Activated T-helper 1 cell treated with Interleukin-2 at 50 U/mL for 16 hours (primary cell): ENCODE measurements at places on chromosomes 7 and 10.

DNA sequence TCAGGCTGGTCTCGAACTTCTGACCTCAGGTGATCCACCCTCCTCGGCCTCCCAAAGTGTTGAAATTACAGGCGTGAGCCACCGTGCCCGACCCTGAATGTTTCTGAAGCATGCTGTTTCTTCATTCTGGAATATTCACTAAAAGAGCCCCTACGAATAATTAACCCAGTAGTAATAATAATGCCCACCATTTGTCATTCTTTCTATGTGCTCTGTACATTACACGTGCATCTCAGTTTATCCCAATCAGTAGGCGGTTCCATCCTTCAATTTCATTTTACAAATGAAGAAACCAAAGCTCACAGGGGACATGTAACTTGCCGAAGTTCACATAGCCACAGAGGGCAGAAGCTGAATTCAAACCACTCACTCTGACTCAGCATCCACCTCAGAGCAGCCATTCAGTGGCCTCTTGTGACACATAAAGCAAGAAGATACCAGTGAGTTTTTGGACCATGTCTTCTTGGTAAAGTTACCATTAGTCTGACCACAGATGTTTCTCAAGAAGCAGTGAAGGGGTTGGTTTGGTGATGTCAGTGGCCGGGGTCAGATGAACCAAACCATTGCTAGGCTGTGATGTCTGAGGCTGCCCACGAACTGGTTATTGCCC, 71.9 kb upstream of the DUSP5 start:
- DNase-seq, result no peak

- DNase-seq, result no peak
Measured at GRCh38 chr10:45427262-45427969, 53.4 kb downstream of the ALOX5 start.

DNA sequence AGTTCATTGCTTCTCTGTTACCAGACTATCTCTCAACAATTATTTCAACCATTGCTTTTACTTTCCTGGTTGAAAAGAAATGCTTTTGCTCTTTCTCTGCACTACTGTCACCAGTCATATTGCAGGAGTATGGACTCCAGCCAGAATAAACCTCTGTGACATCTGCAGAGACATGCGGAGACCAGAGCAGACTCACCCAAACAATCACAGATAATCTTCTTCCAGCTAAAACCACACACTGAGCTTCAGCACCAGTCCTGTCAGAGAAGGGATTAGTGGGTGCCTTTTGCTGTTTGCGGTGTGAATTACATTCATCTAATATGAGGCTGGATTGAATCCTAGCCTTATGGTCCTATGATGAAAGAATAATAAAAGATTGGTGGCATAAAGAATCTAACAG, 258.6 kb downstream of the CNTNAP2 start:
- no peak for DNase-seq

DNA sequence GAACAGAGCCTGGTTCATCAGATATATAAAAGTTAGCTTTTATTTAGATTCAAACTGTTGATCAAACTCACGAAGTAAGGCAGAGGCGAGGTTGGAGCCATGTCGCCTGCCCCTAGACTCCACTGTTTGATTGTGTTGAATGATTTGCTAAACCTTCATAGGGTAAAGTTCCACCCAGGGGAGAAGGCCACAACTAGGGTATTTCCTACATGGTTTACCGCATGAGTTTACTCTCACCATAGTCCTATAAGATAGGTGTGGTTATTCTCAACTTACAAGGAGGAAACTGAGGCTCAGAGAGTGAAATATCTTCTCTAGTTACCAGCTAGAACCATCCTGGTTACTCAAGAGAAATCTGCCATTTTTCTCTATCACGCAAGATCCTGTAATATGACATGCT, 31.8 kb downstream of the ARHGAP22 start:
- DNase-seq, result no peak

GRCh38 chr10:26455567-26456315, 17.6 kb downstream of the APBB1IP start:
- DNase-seq, result no peak

DNA sequence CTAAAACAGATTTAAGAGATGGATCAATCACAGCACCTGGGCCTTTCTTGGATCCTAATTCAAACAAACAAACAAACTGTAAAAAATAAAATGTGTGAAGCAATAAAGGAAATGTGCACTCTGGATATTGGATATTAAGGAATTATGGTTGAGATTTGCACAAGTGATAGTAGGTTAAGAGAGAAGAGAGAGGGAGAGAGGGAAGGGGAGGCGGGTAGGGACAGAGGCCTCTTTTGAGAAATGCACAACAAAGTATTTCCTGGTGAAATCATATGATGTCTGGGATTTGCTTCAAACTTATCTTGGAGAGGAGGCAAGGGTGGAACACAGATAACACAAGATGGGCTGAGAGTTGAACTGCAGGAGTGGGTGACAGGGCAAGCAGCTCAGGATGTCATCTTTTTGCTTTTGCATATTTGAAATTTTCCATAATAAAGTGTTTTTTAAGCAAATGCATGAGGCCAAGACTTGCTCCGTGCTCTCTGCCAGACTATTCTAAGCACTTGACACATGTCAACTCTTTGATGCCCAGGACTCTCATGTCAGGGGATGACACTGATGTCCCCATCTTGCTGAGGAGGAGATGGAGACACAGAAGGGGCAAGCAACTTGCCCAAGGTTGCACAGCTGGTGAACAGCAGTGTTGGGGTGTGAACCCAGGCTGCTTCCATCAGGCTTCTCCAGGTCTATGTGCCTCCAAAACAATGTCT, 9.1 kb upstream of the AEBP1 start:
- DNase-seq, result no peak

- DNase-seq, result no peak
Measured at GRCh38 chr10:124593431-124593985, 131.9 kb downstream of the LHPP start.

DNA sequence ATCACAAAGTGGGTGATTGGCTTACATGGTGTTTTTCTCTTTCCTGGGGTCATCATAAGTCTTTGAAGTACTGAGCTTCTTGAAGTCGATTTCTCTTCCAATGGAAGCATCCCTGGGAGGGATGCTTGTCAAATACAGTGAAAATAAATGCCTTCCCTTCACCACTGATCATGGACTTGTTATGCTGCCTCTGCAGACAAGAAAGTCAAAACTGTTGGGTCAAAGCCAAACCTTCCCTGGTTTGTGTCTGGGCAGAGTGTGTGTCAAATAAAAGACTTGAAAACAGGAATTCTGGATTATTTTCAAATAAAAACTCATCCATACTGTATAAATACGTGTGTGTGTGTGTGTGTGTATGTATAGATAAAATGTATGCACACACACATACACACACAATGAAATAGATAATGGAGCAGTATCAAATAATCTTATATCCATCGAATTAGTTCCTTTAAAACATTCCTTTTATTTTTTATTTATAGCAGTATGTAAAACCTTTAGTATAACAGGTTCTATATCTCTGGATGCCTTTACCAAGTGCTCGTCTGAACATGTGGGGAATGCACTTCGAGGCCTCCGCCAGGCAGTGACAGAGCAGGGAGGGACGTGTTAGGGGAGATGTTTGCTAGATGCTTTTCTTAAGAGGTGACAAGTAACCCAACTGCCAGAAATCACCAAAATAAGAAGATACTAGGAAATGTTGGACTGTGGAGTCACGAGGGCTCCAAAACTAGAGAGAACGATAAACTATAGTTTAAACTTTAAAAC, 27.2 kb upstream of the WNT16 start:
- no peak for DNase-seq

GRCh38 chr10:114877301-114877644, 55.7 kb downstream of the FHIP2A start:
- DNase-seq, result no peak

GRCh38 chr7:138608275-138608674, 92.9 kb downstream of the SVOPL start:
- no peak for DNase-seq

DNA sequence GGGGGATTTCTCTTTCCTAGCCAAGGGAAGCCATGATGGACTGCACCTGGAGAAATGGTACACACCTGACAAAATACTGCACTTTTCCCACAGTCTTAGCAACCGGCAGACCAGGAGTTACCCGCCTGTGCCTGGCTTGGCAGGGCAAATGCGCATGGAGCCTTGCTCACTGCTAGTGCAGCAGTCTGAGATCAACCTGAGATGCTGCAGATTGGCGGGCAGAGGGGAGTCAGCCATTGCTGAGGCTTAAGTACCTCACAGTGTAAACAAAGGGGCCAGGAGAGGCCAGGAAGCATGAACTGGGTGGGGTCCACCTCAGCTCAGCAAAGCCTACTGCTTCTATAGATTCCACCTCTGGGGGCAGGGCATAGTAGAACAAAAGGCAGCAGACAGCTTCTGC, 49.4 kb downstream of the OR13A1 start:
- DNase-seq, result no peak
